Stimulated activated CD4-positive, alpha-beta T cell treated with anti-CD3 and anti-CD28 coated beads, Interleukin-12 subunit alpha, Interleukin-12 subunit beta, amount 100 ng/mL, for 24 hours (primary cell): ENCODE measurements at places on chromosomes 4 and X.

DNA sequence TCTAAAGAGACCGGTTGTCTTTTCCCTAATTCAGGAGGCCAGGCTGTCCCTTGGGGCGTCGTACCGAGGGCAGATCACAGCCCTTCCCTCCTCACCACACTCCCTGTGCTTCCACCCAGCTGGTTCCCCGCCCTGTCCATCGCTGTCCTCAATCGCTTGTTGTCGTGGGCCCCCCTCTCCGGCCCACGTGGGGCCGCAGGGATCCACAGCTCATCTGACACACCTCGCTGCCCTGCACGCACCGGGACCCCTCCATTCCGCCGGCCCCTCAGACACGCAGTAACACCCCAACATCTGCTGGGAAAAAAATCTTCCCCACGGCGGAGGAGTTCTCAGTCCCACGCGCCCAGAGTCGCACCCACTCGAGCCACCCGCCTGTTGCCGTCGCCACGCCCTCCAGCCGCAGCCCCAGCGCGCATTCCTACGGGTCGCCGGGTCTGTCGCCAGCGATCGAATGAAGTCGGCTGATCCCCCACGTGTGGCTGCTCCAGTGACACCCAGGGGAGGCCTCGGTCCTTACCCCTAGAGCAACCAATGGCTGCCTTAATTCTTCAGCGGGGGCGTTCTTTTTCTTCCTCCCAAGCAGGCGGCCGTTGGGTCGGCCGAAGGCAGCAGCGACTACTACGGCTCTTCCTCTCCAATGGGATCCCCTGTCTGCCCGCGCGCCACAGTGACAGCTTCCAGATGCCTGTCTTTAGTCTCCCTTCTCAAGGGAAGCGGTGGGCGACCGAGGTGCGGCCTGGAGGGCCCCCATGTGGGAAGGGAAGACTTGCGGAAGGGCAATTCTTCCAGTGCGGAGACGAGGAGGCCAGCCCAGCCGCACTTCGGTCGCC, 893 bp upstream of the SEPTIN11 start:
- peak; percentile 15 for DNase-seq

- DNase-seq: no peak
Measured at GRCh38 chrX:139423186-139423585, 107.4 kb upstream of the F9 start.

- DNase-seq: no peak
Measured at GRCh38 chrX:11117745-11118144, 6.6 kb downstream of the HCCS start.

- no peak for DNase-seq
Measured at GRCh38 chr4:31592293-31592692, 872.1 kb downstream of the PCDH7 start.

DNA sequence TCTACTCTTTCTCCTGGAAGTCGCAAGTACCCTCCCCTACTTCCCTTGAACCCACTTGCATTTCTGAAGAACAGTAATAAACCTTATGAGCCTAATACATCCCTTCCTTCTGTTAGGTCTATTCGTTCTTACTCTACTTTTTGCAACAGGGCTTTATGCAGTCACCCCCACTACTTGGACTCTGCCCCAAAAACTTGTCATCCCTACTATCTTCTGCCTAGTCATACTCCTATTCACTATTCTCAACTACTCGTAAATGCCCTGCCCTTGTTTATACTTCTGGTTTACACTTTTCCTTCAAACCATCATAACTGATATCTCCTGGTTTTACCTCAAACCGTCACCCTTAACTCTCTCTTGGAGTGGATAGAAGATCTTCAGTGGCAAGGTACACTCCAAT, 55.2 kb upstream of the SLIT2 start:
- DNase-seq: no peak

- no peak for DNase-seq
Measured at GRCh38 chr4:8200302-8200975, 1.3 kb downstream of the SH3TC1 start.

DNA sequence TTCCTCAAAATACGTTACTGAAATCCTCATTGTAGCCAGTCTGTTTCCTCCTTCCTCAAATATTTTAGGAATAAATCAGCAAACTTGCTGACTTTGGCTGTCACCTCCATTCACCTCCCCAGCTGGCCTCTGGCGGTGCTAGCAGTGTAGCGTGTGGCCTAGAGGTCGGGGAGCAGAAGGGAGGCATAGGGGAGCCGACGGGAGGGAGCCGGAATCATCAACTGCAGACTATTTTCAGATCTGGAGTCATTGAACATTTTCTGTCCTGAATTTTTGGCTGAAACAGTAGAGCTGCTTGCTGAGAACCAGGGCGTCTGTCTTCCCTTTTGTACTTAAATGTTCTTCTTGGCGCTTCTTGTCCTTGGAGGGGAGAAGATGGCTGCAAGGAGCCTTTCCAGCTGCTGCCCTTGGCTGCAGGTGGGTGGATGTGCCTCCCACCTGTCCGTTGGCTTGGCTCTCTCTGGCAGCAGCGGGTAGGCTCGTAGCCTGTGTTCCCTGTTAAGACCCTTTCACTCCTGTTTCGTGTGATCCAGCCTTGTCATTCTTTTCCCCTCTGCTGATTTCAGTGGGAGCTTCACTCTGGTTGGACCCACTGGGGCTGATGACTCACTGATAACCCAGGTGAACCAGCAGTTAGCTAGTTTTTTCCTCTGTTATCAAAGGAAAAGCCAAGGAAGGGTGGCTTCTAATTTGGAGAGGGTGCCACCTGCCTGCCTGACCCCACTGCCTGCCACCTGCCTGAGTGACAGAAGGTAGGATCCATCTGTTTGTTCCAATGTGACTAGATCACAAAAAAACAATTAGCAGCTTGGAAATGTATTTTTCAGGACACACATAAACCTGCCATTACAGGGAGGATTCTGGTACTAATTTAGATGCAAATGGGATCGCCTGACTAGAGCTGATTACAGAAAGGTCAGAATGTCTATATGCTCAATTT, 135.9 kb downstream of the GATB start:
- no peak for DNase-seq

DNA sequence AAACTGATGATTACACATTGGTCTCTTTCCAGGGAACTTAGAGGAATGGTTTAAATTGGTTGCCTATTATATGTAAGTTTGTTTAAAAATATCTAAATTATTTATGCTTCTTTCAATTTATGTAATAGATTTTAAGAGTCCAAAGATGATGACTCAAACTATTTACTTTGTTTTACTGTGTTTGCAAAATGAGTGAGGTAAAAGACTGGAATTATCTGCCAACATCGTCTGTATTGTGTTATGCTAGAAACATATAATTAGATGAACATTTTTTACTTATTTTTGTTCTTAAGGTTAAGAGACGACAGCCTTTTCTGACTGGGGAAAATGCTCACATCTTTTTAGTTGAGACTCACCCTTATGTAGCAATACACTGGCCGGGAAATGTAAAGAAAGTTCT, 51.1 kb upstream of the SYTL5 start:
- no peak for DNase-seq

DNA sequence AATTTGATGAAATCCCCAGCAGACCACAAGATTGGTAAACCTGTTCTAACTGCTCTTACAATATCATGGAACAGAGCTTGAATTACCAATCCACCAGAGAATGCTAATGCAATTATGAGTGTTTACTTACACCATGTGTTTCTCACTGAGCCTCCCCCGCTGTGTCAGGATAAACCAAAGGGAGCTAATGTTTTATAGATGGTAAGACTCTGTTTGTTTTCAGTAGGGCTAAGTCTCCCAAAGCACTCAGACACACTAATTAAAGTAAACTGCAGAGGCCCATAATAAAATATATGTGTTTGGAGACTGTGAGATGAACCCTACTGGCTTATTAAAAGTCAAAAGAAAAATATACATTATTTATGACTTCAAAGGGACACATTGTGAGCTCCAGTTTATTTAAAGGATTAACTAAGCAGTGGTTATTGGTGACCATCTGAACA, 261.7 kb upstream of the FAM241A start:
- no peak for DNase-seq

DNA sequence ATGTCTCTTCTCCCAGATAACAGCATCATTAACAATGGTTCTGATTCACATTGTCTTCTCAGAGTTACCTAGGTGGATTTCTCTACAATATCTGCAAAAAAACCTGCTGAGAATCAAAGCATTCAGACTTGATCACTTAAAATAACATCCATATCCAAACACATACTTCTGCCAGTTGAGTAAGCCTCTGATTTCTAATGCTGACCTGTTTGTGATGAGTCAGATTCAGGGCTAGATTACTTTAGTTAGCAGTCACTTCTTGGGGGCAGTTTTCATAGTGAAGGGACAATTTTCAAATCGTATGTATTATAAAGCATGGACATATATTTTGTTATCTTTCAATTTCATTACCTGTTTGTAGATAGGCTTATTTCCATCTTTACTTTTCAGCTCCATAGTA, 35.5 kb downstream of the CCNI start:
- no peak for DNase-seq

- no peak for DNase-seq
Measured at GRCh38 chr4:116099596-116099995, 985.8 kb downstream of the TRAM1L1 start.

- no peak for DNase-seq
Measured at GRCh38 chr4:101328063-101328602, 19.2 kb downstream of the PPP3CA start.

- peak; percentile 35 for DNase-seq
Measured at GRCh38 chr4:113901994-113902787, 77.3 kb downstream of the ARSJ start.

DNA sequence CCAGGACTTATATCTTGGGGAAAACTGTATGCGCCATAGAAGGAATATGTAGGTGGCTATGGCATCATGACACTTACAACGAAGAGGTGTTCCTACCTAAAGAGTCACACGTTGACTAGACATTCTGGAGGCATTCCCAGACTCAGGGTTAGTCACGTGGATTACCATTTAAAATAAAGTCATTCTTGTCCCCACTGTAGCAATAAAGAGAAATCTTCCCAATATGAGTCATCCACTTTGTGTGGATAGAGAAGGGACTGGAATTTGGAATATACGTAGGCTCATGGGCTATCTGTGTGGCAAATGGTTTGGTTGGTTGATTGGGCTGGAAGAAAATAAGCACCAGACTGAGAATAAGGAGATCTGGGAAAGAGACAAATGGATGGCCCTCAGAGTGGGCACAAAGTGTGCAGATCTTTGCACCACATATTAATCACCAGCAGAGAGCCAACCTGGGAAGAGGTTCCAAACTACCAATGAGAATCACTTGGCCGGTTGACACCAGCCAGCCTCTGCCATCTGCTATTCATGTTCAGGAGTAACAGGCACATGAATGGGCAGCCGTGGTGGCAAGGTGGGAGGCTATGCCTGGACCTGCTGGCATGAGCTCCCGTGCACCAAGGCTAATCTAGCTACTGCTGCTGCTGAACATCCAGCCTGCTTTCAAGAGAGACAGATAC, 41.0 kb downstream of the MTNR1A start:
- DNase-seq: no peak

DNA sequence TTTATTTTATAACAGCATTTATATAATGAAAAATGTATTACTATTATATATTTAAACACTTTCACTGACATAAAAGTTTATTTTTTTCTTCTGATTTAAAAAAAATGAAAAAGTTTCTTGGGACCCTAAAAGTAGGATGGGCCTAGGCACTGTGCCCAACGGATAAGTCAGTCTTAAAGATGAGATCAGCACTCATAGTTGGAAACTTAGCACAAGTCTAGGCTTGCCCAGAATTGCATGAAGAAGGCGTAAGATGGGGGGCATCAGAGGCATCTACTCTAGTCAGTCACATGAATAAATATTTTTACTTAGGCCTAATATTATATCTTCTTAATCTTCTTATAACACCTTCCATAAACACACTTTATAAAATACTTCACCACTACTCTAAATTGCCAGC, 306.7 kb upstream of the GRID2 start:
- no peak for DNase-seq
